ENCODE measurements at places on chromosomes 4 and X.

DNA sequence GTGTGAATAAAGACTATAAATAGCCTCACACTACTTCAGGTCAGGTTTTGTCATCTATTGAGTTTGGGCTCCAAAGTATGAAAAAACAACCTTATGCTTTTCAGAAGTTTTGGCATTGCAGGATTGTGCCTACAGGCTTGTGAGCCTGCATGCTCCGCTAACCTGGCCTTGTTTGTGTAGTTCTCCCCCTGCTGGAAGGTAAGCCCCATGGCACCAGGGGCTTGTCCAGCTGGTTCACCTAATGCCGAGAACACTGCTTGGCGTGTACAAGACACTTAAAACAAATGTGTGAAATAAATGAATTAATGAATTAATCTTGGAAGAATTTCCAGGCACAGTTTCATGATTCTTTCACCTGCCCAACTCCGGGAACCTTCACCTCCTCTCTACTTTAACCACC, 1.8 kb upstream of the HSD17B10 start:
- no peak overlapping the region for H3K27ac ChIP-seq
- peaks cover 30% of the 10 kb centered on the region for H3K4me1 ChIP-seq
- no peaks in the 10 kb centered on the region for H3K27me3 ChIP-seq
- peaks cover 15% of the 10 kb centered on the region for H3K36me3 ChIP-seq
- H3K4me3 ChIP-seq: no peak overlapping the region
- peak; percentile 88 for DNase-seq

- DNase-seq: peak; percentile 82
- no peak within 1 kb of the TSS for H3K27ac ChIP-seq
- peak within 1 kb of the TSS; percentile 76 for H3K4me3 ChIP-seq
- H3K27me3 ChIP-seq: no peaks in the 10 kb centered on the region
These were observed at the start of gene FLNA for GRCh38 chrX:154374313-154375155. FLNA (minus strand) TSS chrX:154374634; CDS start chrX:154371245, 3,389 bp downstream.

GRCh38 chr4:28890949-28891775, 1829.0 kb upstream of the PCDH7 start:
- H3K4me3 ChIP-seq: no peak overlapping the region
- no peak overlapping the region for H3K27ac ChIP-seq
- no peak for DNase-seq
- H3K36me3 ChIP-seq: no peaks in the 10 kb centered on the region

DNA sequence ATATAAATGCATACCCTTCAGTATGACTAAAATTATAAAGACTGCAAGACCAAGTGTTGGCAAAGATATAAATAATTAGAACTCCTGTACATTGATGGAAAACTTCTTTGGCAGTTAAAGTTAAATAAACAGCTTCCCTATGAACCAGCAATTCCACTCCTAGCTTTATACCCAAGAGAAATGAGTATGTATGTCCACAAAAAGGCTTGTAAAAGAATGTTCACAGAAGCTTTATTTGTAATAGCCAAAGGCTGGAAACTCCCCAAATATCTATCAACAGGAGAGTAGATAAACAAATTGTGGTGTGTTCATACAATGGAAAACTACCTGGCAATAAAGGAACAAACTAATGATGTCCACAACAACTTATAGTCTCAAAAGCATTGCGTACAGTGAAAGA, 184.8 kb downstream of the AMELX start:
- no peak overlapping the region for H3K4me3 ChIP-seq
- H3K4me1 ChIP-seq: no peaks in the 10 kb centered on the region
- H3K36me3 ChIP-seq: no peaks in the 10 kb centered on the region
- H3K27ac ChIP-seq: no peak overlapping the region
- no peak for DNase-seq
- H3K27me3 ChIP-seq: peaks cover 2% of the 10 kb centered on the region

DNA sequence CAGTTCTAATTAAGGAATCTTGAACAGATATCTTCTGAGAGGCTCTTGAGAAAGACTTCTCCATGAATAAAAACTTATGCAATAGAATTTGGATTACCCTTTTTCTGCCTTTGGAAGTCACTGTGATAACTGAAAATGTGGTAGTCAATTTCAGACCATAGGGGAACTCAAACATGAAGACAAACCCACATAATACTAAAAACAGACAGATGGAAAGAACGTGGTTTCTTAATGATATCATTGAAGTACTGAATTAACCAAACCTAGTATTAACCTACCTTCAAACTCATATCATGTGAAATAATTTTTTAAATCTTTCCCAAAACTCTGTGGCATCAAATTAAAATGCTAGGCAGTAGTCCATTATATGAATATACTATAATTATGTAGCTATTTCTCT, 153.5 kb downstream of the CAMK2D start:
- H3K27me3 ChIP-seq: no peaks in the 10 kb centered on the region
- peak overlapping the region; percentile 35 for H3K27ac ChIP-seq
- no peak for DNase-seq
- H3K4me3 ChIP-seq: no peak overlapping the region

- H3K4me3 ChIP-seq: no peak overlapping the region
- peak overlapping the region; percentile 29 for H3K27ac ChIP-seq
- H3K4me1 ChIP-seq: peaks cover 19% of the 10 kb centered on the region
These were observed 45.5 kb upstream of the PHEX start for GRCh38 chrX:21986596-21986995.

- H3K36me3 ChIP-seq: no peaks in the 10 kb centered on the region
- no peak for DNase-seq
- no peak overlapping the region for H3K4me3 ChIP-seq
- H3K27ac ChIP-seq: no peak overlapping the region
These were observed 226.0 kb upstream of the PPP1R2C start for GRCh38 chrX:43003939-43004338.

GRCh38 chr4:114857831-114858230, 255.6 kb downstream of the NDST4 start:
- DNase-seq: no peak
- H3K36me3 ChIP-seq: no peaks in the 10 kb centered on the region
- no peaks in the 10 kb centered on the region for H3K27me3 ChIP-seq
- H3K27ac ChIP-seq: no peak overlapping the region
- no peak overlapping the region for H3K4me3 ChIP-seq

DNA sequence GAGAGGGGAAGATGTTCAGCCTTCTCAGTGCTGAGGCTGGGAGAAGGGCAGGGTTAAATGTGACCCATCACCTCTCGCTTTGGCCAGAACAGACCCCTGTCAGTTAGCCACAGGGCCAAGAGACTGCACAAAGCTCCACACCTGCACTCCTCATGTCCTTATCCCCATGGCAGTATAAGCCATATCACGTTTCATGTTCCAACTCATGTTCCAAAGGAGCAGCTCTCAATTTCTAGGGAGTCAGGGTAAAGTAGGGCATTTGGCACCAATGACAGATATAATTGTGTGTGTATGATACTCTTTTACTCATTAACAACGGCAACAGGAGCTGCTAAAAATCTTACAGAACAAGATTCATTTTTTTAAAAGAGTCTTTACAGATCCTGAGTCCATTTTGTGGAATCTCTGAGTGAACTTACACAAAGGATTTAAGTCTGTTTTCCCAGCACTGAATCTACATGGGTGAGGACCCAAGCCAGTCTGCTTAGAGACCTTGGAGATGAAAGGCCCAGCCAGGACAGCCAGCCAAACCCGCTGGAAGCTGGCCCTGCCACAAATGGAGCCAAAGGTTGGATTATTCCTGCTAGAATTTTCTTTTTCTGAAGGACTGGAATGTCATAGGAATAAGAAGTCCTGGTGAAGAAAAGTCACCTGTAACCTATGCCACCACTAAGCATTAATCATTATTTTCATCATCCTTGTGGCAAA, 129.1 kb upstream of the SMAD1 start:
- no peak overlapping the region for H3K27ac ChIP-seq
- no peaks in the 10 kb centered on the region for H3K36me3 ChIP-seq
- no peak for DNase-seq
- H3K4me3 ChIP-seq: no peak overlapping the region

- no peak for DNase-seq
- H3K27ac ChIP-seq: peak overlapping the region; percentile 91
- peak overlapping the region; percentile 95 for H3K4me3 ChIP-seq
- H3K4me1 ChIP-seq: peaks cover 35% of the 10 kb centered on the region
These were observed 672 bp downstream of the PGM2 start for GRCh38 chr4:37827030-37827685.

GRCh38 chr4:67327245-67328017, 217.9 kb downstream of the CENPC start:
- H3K4me3 ChIP-seq: no peak overlapping the region
- DNase-seq: peak; percentile 87
- H3K36me3 ChIP-seq: no peaks in the 10 kb centered on the region
- H3K4me1 ChIP-seq: no peaks in the 10 kb centered on the region
- H3K27me3 ChIP-seq: peaks cover 5% of the 10 kb centered on the region

GRCh38 chrX:119288890-119289393, 52.9 kb downstream of the PGRMC1 start:
- H3K27me3 ChIP-seq: peaks cover 7% of the 10 kb centered on the region
- no peak for DNase-seq
- no peaks in the 10 kb centered on the region for H3K36me3 ChIP-seq
- no peaks in the 10 kb centered on the region for H3K4me1 ChIP-seq

All from activated CD4-positive, alpha-beta T cell treated with anti-CD3 and anti-CD28 coated beads, Interleukin-2, amount 10 ng/mL, durations not matched to agents 24 days and 14 days (primary cell).